ENCODE measurements at places on chromosomes 1 and 21.
A peak's percentile ranks its signal among the peaks of the same experiment; 100 is the strongest.

- no peak for DNase-seq
These were observed 67.4 kb upstream of the TRAPPC10 start for GRCh38 chr21:43944757-43945156.

GRCh38 chr21:41501919-41502318 lies 6.0 kb downstream of the TMPRSS2 start:
- no peak for DNase-seq

GRCh38 chr1:37989361-37989930 lies 376 bp downstream of the SF3A3 start:
- peak; percentile 32 for DNase-seq

DNA sequence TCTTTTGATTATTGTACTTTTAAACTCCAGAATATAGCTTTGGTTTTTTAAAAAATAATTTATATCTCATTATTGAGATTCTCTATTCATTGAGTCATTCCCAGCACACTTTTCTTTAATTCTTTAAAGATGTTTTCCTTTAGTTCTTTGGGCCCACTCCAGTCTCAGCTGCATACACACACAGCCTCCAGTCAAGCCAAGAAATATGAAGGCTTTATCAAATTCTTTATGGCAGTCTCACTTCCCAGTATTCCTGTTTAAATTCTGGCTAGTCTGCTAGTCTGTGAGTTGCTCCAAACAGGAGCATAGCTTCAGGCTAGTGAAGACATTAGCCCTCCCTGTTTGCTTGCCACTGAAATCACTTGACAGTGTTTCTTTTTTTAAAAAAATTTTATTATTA lies 61.2 kb downstream of the CRP start:
- no peak for DNase-seq

DNA sequence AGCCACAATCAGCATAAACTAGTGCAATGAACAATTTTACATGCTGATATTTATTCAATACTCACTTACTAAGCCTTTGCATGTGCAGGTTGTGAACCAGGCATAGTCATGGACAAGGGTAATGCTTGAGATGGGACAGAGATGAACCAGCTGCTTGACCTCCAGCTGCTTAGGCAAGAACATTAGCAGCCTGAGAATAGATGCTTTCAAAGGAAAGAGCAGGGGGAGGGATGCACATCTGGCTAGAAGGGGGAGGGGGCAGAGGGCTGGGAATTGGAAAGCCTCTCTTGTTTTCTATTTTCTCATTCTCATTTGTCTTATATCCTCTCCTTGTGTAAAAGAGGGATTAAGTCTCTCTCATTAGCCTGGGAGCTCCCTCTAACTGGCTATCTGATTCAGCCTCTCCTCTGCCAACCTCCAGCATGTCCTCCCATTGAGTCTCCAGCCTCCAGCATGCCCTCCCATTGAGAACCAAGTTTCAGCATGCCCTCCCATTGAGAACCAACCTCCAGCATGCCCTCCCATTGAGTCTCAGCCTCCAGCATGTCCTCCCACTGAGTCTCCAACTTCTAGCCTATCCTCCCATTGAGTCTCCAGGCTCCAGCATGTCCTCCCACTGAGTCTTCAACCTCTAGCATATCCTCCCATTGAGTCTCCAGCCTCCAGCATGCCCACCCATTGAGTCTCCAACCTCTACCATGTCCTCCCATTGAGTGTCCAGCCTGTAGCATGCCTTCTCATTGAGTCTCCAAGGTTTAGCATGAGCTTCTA lies 38.4 kb upstream of the TRABD2B start:
- no peak for DNase-seq

DNA sequence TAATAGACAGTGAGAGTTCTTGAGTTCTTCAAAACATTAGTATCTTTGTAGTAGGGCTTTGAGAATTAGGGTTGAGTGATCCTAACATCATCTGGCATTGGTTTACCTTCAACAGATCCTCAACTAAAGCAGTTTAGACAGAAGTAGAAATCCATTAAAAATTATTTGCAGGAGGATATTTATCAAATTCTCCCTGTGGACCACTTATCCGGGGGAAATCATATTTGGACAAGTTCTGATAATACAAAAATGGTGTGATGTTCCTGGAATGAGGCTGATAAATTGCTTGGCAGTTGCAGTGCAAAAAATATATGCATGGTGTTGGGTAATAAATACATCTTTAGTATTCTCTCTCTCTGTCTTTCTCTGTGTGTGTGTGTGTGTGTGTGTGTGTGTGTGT lies 115.1 kb upstream of the CHODL start:
- DNase-seq, result no peak

DNA sequence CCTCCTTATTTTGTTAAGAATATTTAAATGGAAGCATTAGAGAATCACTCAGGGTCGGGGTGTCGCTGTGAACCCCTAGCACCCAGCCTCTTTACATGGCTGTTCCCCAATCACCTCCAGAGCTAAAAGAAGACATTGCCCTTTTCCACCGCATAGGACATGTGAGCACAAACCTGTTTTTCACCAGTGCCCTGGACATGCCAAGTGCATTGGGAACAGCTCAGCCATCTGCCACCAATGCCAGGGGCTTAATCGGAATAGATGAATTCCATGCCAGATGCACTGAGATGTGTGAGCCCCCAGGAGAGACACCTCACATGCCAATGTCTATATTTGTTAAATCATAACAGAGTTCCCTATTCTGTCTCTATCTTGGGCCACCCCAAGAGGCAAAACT lies 33.3 kb downstream of the EIF2D start:
- DNase-seq, result no peak

DNA sequence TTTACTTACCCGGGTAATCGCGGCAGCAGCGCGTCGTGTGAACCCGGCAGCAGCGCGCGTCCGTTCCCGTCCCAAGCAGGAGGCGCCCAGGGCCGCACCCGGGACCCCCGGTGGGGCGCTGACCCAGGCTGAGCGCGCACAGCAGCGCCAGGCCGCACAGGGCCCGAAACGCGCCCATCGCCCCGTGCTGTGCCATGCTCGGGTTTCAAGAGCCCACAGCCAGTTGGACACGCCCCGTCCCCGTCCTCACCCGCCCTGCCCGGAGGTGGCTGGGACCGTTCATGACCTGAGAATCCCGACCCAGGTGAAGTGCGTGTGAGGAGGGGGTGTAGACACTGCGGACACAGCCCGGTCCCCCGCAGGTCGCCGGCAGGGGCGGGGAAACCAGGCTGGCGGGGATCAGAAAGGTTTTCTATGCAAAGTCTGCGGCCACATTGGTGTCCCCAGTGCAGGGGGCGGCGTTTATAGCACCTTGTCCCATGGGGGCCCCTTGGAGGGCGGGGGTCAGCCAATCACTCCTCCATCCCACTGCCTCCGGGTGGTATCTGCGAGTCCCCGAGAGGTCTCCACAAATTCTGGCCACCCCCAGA lies at the start of gene TNFRSF18:
TNFRSF18 (minus strand) TSS at position 217 of the 590 bp plus-strand sequence; CDS start at position 196, 21 bp downstream.
- peak; percentile 31 for DNase-seq

- DNase-seq, result no peak
These were observed 4.7 kb downstream of the S100A2 start for GRCh38 chr1:153560771-153561465.

DNA sequence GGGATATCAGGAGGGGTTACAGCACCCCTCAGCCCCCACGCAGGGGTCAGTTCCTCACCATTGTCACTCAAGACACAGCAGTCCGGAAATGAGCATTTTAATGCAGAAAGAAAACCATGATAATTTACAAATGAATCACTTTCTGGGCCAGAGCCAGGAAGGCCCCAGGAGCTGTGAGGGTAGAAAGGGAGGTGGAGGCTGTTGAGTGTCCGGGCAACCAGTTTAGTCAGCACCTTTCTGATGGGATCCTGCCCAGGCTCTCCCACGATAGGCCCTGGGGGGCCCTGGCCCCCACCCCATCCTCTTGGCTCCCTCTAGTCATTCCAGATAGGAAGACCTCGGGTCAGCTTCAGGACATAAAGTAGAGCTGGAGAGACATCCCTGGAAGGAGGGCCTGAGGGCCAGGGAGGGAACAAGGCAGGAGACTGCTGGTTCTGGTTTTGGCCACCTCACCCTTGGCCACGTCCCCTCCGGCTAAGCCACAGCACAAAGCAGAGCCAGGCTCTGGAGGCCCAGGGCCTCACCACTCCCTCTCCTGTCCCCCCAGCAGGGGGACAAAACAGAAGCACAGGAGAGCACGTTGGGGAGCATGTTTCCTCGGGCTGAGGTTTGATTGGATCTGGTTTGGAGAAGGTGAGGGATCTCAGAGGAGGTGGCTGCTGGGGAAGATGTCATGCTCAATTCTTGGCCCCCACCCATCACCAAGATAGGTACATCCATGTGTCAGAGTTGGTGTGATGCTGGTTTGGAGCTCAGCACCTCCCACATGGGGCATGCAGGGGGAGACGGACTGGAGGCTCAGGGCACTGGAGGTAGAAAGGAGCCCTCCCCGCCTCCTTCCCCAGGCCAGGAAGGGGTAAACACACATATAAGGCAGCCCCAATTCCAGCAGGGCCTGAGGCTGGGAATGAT lies 20.6 kb downstream of the ETNK2 start:
- no peak for DNase-seq

- DNase-seq, result no peak
These were observed 10.4 kb downstream of the JUN start for GRCh38 chr1:58773406-58773840.

DNA sequence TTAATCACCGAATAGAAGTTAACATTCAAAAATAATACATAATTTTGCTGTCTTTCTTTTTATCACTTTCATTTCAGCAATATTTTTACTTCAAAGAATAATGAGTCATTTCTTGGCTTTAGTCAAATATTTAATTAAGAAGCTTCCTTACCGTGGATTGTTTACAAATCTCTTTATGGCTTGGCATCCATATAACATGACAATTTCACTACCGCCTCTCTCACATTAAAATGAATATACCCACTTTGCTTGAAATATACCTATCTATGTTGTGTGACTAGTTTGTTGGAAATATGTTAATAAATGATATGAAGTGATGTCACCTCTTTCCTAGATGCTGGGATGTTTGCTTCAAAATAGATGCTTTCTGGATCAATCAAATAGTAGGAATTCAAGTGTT lies 1203.9 kb downstream of the AMY1C start:
- DNase-seq, result no peak

DNA sequence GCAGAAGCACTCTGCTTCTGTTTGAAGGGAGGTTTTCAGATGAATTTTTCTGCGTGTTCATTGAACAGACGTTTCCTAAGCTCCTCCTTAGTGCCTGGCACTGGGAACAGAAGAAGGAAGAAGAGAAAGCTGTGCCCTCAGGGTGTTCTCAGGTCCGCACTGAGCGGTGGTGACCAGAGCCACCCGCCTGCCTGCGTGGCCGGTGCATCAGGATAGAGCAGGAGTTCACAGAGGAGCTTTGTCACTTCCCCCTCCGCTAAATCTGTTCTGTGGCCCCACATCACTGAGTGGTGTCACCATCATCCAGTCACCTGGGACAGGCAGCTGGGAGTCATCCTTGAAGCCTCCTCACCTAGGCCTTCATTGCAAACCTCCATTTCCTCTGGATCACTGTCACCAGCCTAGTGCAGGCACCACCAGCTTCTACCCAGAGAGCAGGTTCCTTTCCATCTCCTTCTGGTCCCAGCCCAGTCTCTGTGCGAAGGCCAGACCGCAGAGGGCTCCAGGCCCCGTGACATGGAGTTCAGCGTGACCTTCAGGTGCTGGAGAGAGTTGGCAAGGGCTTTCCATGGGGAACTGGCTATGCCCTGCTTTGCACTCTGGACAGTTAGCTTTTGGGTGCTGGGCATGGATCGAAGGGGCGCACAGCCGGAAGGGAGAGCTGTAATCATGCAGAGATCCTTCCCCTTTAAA lies 21.7 kb downstream of the PARK7 start:
- no peak for DNase-seq

- DNase-seq, result no peak
These were observed 32.5 kb upstream of the LMO4 start for GRCh38 chr1:87296206-87296605.

GRCh38 chr1:162161916-162162550 lies 92.5 kb downstream of the NOS1AP start:
- DNase-seq, result no peak

DNA sequence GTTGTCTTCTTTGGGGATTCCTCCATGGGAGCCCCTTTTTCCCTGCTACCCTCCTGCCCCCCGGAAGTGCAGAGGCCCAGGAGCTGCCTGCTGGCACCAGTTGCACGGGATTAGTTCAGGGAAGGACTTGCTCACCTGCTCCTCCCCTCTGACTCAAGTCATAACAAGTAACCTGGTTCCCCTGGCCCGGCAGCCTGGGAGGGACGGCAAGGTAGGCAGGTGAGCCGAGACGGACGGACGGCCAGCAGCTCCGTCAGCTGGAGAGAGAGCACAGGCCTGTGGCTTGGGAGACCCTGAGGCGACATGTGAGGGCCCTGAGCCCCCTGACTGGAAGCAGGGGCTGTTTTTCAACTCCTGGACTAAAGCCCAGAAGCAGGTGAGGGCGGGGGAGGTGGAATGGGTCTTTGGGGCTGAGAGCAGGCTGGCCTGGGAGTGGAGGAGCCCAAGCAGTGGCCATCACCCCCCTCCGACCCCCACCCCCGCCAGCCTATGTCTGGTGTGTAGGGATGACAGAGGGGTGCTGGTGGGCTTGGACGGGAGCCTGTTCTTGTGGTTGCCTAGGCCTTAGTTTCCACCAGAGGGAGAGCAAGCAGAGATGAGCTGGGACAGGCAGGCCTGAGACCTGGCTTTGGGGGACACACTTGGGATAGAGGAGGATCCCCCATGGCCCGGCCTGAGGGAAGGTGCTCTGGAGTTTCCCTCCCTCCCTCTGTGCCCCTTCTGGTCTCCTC lies at the start of gene INAVA:
INAVA (plus strand) TSS at position 189 of the 731 bp plus-strand sequence. CDS start 3,501 bp downstream, outside the sequence.
- no peak for DNase-seq
